Inflammatory macrophage treated with lipopolysaccharide for 1 hour (primary cell): ENCODE measurements at places on chromosomes 3 and 15.
A peak's percentile ranks its signal among the peaks of the same experiment; 100 is the strongest.

DNA sequence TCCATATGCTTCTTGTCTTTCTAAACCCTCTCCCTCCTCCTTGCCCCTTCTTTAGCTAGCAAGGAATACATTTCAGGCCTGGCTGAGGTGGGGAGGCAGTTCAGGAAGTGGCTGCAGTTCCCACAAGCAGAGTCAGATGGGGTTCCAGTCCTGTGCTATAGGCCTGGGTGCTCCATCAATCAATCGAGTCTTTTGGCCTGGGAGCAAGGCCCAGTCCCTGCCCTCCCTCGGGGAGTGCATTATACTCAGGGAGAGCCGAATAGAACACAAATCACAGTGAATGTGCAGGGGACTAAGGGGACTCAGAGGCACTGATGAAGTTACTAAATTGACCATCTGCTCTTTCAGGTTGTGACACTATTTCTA is 58.0 kb upstream of the HERC1 start:
- DNase-seq, result no peak

DNA sequence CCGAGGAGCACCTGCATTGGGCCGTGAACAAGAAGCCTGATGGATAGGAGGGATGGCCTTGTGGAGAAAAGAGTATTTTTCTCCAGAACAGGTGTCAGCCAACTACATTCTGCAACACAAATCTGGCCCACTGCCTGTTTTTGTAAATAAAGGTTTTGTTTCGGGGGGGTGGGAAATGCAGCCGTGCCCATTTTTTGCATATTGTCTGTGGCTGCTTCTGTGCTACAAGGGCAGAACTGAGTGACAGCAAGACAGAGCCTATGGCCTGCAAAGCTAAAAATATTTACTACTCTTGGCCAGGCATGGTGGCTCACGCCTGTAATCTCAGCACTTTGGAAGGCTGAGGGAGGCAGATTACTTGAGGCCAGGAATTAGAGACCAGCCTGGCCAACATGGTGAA is 95.9 kb upstream of the AKAP13 start:
- DNase-seq, result no peak

DNA sequence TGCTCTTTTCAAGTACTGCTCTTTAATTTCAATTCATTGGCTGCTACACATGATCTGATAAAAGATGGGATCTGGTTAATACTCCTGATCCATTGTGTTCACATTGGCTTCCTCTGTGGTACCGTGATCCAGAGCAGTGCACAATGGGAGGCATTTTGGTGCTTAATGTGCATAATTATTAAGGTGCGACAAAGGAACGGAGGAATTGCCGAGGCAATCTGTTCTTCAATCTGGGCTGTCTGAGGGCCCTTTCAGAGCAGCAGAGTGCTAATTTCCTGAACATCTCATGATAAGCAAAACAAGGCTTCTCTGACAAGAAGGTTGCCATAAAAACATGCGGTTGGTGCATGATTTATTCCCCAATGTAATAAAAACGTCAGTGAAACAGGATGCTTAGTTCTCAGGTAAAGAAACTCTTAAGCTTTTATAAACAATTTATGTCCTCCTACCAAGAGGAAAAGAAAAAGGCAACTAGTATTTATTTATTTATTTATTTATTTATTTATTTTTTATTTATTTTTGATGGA is 64.0 kb upstream of the EPHA3 start:
- DNase-seq, result no peak

DNA sequence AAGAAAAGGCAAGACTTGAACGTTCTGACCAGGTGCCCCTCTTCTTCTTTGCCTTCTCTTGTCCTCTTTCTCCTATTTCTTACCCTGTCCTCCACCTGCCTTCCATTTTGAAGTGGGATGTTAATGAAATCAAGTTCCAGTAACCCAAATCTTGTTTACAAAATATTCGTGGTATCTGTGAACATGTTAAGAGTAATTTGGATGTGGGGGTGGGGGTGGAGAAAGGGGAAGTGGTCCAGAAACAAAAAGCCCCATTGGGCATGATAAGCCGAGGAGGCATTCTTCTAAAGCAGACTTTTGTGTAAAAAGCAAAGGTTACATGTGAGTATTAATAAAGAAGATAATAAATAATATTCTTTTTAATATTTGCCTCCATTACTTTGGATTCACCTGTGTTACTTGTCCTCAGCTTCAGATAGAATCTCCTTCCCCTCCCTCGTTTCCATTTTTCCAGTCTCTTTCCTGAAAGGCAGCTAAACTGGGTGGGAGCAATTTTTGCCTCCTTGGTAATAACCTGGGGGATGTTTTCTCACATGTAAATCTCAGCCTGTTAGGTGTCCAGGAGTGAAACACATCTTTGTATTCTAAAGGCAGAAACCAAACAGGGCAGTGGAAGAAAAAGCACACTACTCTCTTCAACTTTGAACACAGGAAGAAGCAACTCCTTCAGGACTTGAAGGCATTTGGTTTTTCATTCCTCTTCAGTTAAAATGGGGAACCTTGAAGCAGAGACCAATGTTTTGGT is 3.2 kb downstream of the CHST2 start:
- peak; percentile 53 for DNase-seq

DNA sequence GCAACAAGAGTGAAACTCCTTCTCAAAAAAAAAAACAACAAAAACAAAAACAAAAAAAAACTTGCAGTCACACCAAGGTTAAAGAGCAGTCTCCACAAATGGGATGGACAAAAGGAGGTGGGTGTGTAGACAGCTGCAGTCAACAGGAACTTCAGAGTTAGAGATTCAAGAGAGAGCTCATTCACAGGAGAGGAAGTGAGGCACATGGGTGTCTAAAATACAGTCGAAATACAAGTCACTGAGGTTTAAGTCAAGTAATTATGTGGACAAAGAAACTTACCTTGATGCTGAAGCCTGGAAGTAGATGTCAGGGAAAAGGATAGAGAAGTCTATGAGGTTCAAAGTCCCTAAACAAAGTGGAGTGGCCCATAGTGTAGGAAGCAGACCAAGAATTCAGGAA is 14.8 kb downstream of the MRPS11 start:
- DNase-seq, result no peak

- peak; percentile 54 for DNase-seq
Measured at GRCh38 chr3:171321559-171322360, 138.4 kb downstream of the TNIK start.

DNA sequence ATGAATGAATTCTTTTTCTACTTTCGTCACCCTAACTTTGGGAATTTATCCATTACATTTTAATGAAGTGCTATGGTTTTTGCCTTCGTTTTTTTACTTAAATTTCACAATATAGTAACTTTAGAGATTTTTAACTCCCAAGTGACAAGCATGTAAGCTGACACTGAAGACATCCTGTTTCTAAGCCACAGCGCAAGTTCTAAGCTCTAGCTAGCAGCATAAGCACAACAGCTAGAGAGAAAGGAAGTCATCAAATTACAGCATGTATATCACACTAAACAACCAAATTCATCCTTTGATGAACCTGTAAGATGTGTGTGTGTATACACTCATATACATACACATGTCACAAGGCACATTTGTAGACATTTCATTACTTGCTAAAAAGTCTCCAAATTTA is 119.3 kb downstream of the P3H2 start:
- DNase-seq, result no peak

- DNase-seq, result no peak
Measured at GRCh38 chr3:115836944-115837343, 213.6 kb downstream of the GAP43 start.

GRCh38 chr3:115980709-115981108 is 357.4 kb downstream of the GAP43 start:
- DNase-seq, result no peak

GRCh38 chr15:92430069-92430440 is 36.4 kb downstream of the ST8SIA2 start:
- no peak for DNase-seq
